ENCODE measurements at places on chromosomes 6 and 20.

DNA sequence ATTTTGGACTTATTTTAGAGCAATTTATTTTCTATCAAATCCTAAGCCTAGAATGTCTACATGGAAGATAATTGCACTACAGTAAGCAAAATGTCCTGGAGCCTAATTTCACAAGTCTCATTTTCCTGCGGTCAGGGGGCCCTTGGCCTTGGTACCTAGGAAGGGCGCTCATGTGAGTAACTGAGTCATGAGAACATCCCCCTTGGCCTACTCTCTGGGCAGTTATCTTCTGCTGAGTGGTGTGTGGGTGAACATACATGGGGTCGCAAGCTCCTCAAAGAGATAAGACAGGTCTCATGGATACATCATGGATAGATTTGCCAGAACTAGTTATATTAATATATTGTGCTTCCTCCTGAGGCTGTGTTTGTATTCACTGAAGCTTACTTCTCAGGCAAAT lies 211.2 kb upstream of the MARCKS start:
- no peak for DNase-seq

DNA sequence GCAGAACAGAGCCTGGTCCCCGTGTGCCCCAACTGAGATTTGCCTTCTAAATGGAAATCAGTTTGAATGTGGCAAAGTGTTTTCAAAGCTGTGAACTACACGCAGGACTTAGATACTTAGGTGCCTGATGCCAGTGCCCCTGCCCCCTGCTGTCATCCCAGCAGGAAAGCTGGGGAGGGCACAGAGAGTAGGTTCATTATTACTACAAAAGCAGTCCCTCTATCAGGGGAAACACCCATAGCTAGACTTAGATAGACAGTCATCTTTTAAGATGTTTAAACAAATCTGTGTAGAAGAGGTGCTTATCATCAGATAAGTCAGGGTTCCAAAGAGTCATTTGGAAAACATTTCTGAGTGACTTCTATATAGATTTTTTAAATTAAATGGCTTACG lies 155.0 kb upstream of the SNX9 start:
- DNase-seq: no peak

GRCh38 chr6:48542191-48542590 lies 431.2 kb upstream of the PTCHD4 start:
- DNase-seq: no peak

GRCh38 chr6:43306086-43306485 lies 2.5 kb downstream of the CRIP3 start:
- no peak for DNase-seq

GRCh38 chr6:16205377-16206144 lies 32.8 kb upstream of the GMPR start:
- DNase-seq: no peak

- DNase-seq: peak; percentile 63
Observed at GRCh38 chr20:62010551-62011402, 54.9 kb downstream of the TAF4 start.

DNA sequence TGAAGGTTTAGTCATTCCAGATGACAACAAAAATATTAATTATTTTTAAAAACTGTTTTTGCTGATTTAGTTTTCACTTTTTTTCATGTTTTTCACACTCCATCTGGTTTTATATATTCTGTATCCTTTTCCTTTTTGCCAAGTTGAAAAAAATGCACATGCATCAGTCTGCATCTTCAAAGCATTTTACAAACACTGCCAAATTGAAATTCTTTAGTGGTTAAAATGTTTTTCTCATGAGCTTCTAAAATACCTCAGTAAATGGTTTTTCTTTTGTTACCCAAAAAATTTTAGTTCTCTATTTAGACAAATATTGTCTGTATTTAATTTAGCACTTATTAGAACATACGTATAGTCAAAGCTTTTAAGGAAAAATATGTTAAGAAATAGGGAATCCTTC lies 386.9 kb upstream of the HSF2 start:
- no peak for DNase-seq

DNA sequence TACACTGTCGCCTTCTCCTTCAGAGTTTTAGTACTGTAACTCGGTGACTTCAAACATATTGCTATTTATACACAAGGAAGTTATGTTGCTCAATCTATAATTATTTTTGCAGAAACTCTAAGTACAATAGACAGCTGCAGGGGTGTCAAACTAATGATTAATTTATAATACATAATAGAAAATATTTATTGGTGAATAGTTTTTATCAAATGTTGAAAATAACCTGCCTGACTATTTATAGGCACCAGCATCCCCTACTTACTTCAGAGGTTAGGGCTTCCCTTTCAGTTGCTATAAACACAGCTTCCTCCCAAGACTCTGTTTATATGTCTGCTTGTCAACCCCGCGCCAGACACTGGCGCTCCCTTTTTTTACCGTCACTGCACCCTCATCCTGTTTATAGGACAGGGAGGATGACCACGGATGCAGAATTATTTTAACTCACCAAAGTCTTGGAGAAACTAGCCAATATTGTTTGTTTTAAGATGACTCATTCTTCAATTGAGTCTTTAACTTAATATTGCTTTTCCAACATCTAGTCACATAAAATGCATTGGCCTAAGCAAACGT lies 225.0 kb downstream of the ALDH8A1 start:
- no peak for DNase-seq

- no peak for DNase-seq
Observed at GRCh38 chr6:7658543-7658942, 67.4 kb upstream of the BMP6 start.

DNA sequence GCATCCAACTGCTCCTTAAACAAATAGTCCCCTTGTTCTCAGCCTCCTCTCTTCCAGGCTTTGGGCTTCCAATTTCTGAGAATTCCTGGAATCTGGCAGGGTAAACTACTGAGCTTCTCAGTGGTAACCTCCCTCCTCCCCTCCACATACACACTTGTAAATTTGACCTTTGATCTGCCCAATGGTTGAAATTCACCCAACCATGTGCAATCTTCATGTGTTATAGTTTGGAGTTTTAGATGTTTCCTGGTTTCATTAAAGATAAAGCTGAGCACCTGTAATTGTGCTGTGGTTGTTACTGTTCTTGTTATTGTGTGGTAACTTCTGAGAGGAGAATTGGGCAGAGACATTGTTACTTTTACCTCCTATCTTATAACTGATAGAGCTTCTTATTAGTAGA lies 328.4 kb downstream of the TPBG start:
- DNase-seq: no peak

- no peak for DNase-seq
Observed at GRCh38 chr20:53763707-53764414, 170.2 kb upstream of the ZNF217 start.

DNA sequence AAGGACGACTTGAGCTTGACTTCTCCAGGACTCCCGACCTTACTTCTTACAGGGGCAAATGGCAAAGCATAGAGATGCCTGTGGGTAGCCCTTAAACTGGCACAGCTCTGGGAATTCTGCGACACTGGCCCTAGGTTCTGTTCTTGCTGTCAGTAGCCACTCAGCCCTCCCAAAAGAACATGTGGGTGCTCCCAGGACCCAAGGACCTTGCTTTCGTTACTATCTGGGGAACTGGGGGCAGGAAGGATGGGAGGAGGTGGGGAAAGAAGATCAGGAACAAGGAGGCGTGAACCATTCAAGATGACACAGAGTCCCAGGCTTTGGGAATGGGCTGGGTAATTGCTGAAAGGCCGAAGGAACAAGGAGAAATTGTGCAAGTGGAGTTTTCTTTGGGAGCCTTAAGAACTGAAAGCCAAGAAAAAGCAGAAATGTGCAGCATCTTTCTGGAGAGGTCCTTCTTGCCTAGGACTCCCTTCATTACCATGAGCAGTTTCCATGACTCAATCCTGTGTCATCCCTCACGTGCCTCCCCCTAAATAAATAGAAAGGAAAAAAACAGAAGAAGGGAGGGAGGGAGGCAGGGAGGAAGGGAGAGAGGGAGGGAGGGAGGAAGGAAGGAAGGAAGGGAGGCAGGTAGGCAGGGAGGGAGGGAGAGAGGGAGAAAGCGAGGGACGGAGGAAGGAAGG lies 284.6 kb upstream of the FOXQ1 start:
- DNase-seq: no peak

DNA sequence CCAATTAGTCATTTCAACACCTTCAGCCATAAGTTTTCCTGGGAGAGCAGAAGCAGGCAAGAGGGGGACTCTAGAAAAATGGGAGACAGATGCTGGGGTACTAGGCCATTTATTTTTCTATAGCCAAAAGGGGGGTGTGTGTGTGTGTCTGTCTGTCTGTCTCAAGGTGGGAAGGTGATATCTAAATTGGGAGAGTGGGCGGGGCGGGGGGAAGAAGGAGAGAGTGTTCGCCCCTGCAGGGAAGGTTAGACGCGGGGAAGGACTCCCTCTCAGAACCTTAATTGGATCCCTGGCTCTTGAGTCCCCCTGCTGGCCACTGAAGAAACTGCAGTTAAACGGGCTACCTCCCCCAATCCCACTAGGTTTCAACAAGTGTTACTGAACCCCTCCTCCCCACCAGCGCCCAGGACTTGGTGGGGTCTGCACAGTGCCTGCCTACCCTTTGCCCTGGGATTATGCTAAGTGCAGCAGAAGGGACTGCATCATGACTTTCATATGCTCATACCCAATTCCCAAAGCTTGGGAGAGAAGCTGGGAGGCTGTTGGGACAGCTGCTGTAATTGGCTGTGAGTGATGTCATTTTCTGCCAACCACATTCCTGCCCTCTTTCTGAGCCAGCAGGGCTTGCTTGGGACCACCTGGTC lies 45.8 kb downstream of the FOXP4 start:
- peak; percentile 66 for DNase-seq

DNA sequence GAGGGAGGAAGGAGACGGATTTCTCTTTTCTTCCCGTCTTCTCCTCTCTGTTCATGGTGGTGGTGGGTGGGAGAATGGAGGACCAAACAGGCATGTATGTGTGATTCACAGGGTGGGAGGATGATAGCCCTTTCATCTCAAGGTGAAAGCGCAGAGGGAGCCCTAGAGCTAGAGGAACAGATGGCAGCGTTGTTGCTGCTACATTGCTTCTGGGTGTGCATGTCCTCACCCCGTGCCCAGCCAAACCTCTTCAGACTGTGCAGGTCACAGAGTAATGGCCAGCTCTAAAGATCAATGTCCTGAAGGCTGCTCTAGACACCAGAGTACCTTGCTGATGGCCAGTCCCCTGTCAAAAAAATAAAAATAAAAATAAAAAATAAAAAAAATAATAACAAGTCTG lies 301.8 kb downstream of the TBC1D7 start:
- DNase-seq: no peak

DNA sequence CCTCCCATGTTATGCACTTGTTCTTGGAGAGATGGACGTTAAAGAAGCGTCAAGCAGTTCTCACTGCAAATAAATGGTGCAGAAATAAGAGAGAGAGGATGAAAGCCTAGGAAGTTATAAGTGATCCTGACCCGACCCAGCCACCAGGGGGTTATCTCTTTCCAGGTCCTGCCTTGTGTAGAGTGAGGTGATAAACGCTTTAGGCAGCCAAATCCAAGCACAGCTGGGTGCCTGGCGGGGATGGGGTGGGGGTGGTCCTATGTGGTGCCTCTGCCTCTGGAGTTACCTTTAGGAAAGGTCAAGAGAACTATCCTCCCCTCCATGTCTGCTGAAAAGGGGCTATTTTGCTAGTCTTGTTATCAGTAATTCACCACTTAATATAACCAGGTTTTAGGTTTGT lies 9.2 kb upstream of the TFAP2A start:
- DNase-seq: no peak

GRCh38 chr6:97175806-97176205 lies 107.2 kb downstream of the MMS22L start:
- DNase-seq: no peak

- no peak for DNase-seq
Observed at GRCh38 chr6:37943436-37944058, 124.0 kb downstream of the ZFAND3 start.

GRCh38 chr6:3506751-3507383 lies 50.0 kb upstream of the SLC22A23 start:
- DNase-seq: no peak

DNA sequence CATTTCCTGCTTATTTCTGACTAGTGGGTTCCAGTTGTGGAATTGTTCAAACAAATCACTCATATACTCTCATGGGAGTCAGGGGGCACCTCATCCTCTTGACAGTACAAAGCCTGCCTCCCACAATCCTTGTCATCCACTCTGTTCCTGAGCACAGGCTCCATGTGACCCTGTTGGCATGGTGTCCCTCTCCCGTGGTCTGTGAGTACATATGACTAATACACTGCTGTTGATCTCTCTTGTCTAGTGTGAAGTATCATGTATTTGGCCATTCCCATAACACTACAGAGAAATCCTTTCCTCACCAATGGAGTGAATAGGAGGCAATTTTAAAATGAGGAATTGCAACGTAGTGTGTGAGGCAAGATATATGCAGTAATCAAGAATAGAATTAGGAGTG lies 185.3 kb downstream of the OGFRL1 start:
- DNase-seq: no peak

GRCh38 chr6:37190159-37190535 lies 20.2 kb downstream of the PIM1 start:
- DNase-seq: no peak

GRCh38 chr6:84441456-84441855 lies 214.0 kb upstream of the CEP162 start:
- DNase-seq: no peak

GRCh38 chr6:33589731-33590530 lies 9.9 kb upstream of the BAK1 start:
- no peak for DNase-seq

DNA sequence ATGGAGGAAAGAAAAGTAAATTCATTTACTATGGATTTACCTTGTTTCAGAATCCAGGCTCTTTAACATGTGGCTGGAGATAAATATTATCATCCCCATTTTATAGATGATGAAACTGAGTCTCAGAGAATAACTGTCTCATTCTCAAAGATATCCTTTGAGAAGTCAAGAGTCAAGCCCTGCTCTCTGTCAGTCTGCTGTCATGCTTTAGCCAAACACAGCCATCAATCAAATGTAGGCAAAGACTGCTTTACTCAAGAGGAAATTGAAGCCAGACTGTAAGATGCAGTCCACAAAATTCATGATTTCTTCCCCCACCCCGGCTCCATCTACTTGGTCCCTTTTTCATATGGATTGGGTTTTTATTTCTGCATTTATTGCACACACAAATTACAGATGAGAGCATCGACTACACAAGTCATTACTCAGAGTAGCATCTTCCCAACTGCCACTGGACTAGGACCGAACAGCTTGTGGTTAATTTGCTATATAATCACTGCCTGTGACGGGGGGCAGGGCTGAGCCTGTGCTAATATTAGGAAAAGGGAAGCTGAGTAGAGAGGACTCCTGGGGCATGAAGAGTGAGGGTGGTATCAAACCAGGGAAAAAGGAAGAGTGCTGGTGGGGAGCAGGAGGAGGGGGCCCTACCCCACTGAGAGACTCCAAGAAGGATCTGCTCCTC lies 102.7 kb upstream of the TOP1 start:
- no peak for DNase-seq

DNA sequence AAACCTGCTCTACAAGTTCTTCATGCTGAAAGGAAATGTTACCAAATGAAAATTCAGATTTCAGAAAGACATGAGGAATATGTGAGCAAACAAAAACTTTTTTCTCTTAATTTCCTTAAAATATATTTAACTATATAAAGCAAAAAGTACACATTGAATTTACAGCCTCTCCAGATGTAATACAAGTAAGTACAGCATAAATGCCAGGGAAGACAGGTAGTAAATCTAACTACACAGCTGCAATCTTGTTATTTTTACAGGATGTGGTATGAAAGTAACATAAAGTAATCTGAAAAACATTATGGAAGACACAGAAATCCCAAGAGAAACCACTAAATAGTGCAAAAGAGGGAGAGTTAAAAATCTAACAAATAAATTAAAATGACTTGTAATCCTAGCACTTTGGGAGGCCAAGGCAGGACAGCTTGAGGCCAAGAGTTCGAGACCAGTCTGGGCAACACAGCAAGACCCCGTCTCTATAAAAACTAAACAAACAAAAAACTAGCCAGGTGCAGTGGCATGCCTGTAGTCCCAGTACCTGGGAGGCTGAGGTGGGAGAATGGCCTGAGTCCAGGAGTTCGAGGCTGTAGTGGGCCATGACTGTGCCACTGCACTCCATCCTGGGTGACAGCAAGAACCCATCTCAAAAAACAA lies 50.7 kb downstream of the FAM8A1 start:
- no peak for DNase-seq

Data from hematopoietic multipotent progenitor cell treated with erythropoietin and hydrocortisone succinate and interleukin-3 and kit ligand, for 17 days (in vitro differentiated cells).